Hematopoietic multipotent progenitor cell treated with erythropoietin and hydrocortisone succinate and interleukin-3 and kit ligand, for 4 days (in vitro differentiated cells): ENCODE measurements at places on chromosomes 4 and X.

- DNase-seq: peak; percentile 78
These were observed 81.6 kb downstream of the SORBS2 start for GRCh38 chr4:185730387-185730786.

GRCh38 chr4:147195386-147195785 is 249.7 kb upstream of the TTC29 start:
- no peak for DNase-seq

GRCh38 chrX:9781941-9782340 is 4.3 kb upstream of the SHROOM2 start:
- DNase-seq: no peak

- no peak for DNase-seq
These were observed 128.3 kb upstream of the TRIM2 start for GRCh38 chr4:153075836-153076518.

DNA sequence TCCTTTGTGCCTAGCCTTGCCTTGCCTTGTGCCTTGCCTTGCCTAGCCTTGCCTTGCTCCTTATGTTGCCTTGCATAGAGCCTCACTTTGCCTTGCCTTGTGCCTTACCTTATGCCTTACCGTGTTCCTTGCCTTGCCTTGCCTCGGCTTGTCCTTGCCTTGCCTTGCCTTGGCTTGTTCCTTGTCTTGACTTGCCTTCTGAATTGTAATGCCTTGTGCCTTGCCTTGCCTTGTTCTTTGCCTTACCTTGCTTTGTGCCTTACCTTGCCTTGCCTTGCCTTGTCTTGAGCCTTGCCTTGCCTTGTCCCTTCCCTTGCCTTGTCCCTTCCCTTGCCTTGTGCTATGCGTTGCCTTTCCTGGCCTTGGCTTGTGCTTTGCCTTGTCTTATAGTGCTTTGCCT is 90.2 kb downstream of the TAB3 start:
- DNase-seq: no peak

DNA sequence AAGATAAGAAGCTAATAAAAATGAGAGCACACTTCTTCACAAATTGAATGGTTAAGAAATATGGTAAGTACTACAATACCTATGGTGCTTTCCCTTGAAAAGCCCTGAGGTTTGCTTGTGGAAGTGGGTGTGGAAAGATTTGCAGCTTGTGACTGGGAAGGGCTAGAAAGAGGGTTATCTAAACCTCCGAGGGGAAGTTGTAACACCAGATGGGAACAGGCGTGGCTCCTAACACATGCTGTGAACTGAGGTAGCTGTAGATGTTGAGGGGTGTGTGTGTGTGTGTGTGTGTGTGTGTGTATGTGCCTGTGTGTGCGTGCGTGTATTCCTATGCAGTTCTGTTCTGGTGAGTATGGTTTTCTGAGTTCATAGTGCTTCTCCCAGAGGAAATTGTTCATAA is 21.5 kb downstream of the FRMPD4 start:
- peak; percentile 1 for DNase-seq

GRCh38 chrX:144896323-144896722 is 351.0 kb upstream of the SPANXN1 start:
- DNase-seq: peak; percentile 23

GRCh38 chrX:22818061-22818460 is 181.7 kb upstream of the DDX53 start:
- DNase-seq: no peak

DNA sequence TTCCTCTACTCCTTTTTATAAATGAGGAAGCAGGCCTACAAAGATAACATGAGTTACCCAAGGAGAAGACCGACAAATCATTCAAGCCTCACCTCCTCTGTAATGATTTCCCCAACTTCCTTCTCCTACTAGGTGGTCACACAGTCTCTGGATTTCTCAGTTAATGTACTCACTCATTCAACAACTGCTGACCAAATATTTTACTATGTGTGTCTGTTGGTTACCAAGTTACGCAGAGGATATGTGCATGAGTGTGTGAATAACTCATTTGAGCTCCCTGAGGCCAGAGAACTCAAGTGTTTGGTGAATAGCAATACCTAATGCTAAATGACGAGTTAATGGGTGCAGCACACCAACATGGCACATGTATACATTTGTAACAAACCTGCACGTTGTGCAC is 10.4 kb downstream of the CASK start:
- no peak for DNase-seq

GRCh38 chr4:73704314-73705055 is 35.9 kb upstream of the CXCL8 start:
- DNase-seq: peak; percentile 92

- peak; percentile 64 for DNase-seq
These were observed 5.6 kb upstream of the TXK start for GRCh38 chr4:48139691-48140090.

DNA sequence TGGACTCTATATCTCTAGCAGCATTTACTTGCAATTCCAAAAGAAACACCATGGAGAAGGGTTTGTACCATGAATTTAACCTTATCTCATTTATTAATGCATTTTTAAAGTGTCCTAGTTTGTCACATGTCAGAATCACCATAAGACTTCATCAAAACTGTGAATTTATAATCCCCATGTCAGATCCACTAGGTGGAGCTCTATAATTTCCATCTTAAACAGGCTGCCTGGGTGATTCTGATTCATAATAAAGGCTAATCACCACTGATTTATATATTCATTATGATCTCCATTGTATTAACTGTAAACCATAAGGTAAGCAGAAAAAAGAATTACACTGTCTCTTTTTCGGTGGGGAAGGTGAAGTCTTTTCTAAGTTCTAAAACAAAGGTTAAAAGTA is 4.0 kb downstream of the TCEAL2 start:
- DNase-seq: peak; percentile 20

GRCh38 chr4:4639370-4639769 is 97.5 kb upstream of the STX18 start:
- DNase-seq: no peak

DNA sequence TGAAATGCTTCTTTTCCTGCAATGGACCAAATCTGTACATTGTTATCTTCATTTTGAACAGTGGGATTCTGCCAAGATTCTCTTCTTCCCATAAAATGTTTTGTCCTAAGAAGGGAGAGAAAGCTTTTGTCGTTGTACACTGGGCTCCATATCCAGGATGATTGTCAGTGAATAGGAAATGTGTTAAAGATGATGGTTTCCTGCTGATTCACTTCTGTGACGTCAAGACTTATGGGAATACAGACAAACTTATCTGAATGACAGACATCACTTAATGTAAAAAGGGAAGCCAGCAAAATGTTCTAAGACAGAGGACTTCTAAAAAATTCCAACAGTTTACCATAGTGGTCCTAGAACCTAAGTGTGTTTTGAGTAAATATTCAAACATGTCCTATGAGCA is 53.7 kb upstream of the HPF1 start:
- no peak for DNase-seq

DNA sequence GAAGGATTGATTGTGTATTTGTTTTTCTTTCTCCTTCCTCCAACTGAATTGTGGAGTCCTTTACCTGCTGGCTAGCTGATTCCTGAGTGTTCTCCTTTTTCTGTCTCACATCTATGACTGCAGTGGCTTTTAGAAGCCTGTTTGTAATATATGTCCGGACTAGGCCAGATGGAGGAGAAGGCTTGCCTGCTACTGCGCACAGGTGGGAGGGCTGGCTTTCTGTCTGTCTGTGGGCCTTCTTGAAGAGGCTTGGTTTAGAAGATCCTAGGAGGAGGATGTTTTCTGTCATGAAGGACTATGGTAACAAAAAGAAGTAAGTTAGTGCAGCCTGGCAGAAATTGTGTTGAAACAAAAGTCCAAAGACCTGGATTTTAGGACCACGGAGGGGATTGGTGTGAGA is 8.5 kb downstream of the PPP1R3F start:
- no peak for DNase-seq

- DNase-seq: no peak
These were observed 1779.0 kb downstream of the PCDH7 start for GRCh38 chr4:32499171-32499570.

DNA sequence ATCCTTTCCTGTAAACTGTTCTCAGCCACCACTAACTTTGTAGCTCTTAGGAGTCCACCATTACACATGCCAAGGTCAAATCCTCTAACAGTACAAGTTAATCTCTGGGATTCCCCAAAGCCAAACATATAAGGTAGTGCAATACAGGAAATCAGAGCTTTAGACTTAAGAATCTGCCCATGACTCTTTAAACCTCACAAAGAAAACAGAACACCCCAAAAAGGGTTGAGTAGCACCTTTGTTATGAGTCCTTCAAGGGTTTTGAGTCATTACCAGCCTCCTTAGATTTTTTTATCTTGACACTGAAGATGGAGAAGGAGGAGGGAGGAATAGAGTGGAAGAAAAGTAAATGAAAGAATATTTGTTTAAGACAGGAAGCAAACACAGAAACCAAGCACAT is 243.9 kb upstream of the SPANXN1 start:
- DNase-seq: no peak

- DNase-seq: no peak
These were observed 324.8 kb upstream of the INTU start for GRCh38 chr4:127307996-127308395.

DNA sequence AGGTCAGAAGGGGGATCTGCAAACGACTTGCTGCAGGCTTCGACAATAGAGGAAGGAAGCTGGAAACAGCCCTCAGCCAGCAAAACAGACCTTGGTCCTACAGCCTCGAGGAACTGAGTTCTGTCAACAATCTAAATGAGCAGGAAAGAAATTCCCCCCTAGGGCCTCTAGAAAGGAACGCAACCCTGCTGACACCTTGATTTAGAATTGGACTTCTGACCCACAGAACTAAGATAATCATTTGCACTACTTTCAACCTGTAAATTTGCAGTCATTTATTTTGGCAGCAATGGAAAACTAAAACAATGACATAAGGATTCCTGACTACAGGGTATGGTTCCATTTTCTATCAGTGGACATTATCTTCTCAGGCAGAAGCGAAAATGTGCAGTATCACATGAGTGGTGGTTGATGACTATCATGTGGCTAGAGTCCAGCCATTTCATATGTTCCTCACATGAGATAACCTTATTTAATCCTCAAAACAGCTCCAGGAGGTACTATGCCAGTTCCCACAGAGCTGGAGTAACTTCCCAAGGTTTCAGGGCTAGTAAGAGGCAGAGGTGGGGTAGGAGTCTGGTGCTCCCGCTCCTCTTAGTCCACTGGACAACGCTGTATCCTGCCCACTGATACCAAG is 61.6 kb downstream of the SAT1 start:
- DNase-seq: peak; percentile 73

DNA sequence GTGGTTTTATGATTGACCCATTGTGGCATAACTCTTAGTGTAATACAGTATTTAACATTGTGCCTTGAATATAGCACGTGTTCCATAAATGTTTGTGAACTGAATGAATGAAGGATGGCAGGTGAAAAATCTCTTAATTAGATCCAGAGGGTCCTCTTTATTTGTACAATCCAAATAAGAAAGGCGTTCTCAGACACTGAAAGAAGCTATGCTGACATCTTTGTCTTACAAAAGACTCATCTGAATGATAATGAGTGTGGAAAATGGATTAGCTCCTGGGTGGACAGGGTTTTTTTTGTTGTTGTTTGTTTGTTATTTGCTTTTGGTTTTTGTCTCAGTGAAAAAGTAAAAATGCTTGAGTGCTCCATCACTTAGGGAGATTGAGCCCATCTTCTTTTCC is 62.7 kb downstream of the NEUROG2 start:
- no peak for DNase-seq

DNA sequence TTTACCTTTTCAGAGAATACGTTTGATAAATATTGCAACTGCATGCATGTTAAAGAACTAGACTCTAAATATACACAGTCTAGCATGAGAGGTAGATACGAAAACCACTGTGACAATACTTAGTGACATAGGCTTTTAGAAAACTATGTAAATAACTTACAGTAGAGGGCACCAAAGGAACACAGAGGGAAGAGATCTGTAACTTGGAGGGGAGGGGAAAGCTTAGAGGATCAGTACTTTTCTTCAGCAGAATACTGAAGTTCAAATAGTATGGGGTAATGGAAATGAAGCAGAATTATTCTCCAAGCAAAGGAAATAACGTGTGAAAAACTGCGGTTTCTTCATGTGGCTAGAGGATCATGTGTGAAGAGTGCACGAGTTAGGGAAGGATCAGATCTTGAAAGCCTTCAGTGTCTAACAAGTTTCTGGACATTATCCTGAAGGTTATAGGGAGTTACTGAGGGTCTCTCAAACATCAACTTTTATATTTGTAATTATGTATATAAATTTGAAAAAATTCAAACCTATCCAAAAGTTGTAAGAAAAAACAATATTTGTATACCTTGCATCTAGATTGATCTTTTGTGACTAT is 264.3 kb downstream of the NPFFR2 start:
- peak; percentile 80 for DNase-seq

GRCh38 chrX:7689791-7690412 is 153.1 kb upstream of the VCX start:
- DNase-seq: no peak

GRCh38 chr4:113078066-113078465 is 28.6 kb downstream of the ANK2 start:
- DNase-seq: no peak

- no peak for DNase-seq
These were observed 204.9 kb upstream of the MAGEB2 start for GRCh38 chrX:30010471-30010870.

GRCh38 chr4:13793020-13793710 is 165.6 kb upstream of the BOD1L1 start:
- DNase-seq: peak; percentile 80

- peak; percentile 78 for DNase-seq
These were observed 69.9 kb downstream of the ELOVL6 start for GRCh38 chr4:110128472-110128919.

DNA sequence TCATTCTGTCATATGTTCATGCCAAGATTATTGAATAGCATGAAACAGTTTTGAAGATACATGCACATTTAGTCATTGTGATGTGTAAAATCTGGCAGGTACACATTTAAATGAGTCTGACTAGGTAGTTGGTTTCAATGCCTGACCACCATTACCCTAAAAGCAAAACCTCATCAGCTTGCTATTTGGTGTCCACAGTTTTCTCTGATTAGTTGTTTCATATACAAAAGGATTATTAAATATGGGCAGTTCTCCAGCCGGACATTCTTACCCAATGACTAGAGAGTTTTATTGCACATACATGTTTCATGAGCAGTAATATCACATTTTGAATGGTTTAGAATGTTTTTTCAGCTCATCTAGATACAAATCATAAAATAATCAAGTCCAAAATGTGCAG is 23.7 kb downstream of the DCHS2 start:
- no peak for DNase-seq

DNA sequence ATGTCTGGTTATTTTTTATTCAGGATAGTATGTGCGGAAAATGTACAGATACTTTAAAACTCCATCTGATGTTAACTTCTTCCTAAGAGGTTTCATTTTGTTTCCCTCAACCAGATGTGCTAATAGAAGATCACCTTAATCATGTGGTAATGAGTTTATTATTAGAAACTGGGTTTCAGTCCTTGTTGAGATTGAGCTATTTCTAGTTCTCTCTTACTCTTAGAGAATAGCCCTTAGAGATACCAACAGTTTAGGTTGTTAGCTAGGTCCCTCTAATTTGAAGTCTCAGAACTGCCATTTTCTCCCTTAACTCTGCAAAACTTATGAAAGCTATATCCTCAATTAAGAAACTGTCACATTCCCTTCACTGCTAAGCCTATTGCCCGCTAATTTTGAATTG is 13.0 kb downstream of the FAM47A start:
- DNase-seq: no peak
